Fibroblast of skin of right biceps (primary cell): ENCODE measurements at places on chromosomes 16 and 17.
A peak's percentile ranks its signal among the peaks of the same experiment; 100 is the strongest.

GRCh38 chr17:82493226-82493781 lies 26.2 kb upstream of the FOXK2 start:
- DNase-seq = no peak

- no peak for DNase-seq
These were observed 28.5 kb downstream of the IL21R start for GRCh38 chr16:27430512-27430911.

DNA sequence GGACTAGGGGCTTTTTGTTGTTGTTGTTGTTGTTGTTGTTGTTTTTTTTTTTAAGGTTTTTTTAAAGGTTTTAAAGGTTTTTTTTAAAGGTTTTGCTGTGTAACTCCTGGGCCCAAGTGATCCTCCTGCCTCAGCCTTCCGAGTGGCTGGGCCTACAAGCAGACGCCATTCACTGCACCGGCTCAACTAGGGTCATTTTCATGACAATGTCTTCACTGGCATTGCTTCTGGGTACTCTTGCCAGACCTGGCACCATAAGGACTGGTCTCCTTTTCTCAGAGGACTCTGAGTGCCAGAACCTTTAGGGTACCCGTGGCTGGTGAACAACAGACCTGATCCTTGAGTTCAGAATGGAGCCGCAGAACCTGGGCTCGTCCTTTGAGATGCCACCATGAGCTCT lies 20.4 kb downstream of the POLR3E start:
- no peak for DNase-seq

GRCh38 chr16:85749771-85750145 lies 1.1 kb downstream of the C16orf74 start:
- no peak for DNase-seq

DNA sequence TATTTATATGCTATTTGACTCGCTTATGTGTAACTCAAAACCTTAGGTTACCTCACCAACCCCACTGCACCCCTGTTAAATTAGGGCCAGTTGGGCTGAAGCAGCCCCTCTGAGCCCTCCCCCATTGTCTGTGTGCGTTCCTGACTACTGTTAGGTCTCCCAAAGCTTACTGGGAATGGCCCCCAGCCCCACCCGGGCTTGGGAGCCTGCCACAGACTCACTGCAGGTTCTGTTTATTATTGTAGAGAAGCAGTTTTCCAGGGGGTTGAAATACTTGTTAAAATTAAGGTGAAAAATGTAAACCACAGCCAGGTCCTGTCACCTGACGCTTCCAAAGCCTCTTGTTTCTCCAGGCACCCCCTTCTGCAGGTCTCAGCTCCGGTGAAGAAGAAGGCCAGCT lies 151.7 kb downstream of the FOXL1 start:
- no peak for DNase-seq

- DNase-seq = no peak
These were observed 99.2 kb downstream of the ZNF778 start for GRCh38 chr16:89316701-89317100.

DNA sequence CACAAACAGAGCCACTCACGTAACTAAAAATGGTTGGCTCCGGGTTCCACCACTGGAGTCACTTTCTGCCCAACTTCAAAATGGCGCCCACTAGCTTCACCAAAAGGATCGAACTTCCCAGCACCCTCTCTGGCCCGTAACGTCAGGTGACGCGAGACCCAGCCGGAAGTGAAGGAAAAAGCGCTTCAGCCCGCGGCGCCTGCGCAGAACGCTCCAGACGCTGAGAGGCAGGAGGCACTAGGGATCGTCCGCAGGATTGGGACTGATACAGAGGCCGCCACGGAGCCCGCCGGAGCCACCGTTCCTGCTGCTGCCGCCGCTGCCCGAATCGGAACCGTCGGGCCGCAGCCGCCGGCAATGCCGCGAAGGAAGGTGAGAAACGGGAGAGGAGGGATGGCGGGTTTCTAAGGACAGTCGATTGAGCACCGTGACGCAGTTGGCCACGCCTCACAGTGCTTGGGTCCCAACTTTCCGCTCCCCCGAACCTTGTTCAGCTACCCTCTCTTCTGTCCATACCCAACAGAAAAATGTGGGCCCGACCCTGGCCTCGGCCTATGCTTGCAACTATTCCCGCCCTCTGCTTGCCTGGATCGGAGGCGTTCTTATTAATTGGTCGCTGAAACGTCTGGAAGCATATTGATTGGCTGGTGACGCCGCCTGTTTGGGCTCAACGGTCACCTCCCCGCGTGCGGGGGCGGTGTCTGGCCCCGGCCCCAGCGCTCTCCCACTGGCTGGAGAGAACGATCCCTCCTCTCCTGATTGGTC lies at the start of gene KAT7:
Gene KAT7 (plus strand): TSS at position 204 of the 765 bp plus-strand sequence. CDS start 154 bp downstream, at position 358.
- DNase-seq = peak; percentile 99

DNA sequence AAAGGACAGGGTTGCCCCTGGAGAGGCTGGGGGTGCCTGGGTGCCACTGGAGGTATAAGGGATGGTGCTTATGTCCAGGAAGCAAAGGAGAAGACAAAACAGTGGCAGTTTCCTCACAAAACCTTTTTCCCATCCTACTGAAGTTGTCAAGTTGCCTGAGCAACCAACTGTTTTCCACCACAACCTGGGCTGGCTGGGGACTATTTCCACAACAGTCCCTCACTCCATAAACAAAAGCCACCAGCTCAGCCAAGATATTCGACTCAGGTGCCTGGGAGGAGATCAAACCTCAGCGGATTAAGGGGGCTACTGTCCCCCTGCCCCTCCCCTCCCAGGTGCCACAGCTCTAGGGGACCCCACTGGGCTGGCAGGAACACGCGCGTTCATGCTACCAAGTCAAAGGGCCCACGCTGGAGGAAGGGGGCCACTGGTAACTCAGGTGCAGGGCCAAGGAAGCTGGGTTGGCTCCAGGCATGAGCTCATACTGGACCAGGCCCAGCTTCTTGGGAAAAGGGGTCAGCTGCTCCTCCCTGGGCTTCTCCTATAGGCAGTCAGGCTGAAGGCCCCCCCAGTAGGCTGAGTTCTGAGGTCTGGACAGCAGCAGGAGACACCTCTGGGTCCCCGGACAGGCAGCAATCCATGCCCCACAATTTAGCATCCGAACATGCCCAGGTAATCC lies 45.7 kb upstream of the MRPS23 start:
- no peak for DNase-seq

GRCh38 chr17:70310221-70310672 lies 140.9 kb downstream of the KCNJ2 start:
- DNase-seq = peak; percentile 41

DNA sequence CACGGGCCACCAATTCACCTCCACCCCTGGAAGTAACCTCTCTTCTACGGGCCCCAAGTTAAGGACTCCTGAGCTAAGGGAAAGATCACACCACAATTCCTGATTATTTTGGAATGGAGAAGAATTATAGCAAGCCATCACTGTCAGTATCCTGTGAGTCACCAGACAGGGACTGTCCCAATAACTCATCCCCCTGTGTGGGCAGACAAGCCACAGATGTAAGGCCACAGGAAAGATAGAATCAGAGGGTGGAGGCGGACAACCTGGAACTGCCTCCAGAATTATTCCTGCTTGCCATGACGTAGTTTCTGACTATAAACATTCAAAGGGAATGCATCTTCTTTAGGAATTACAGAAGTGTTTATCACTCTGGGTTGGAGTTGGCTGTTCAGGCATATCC lies 5.8 kb upstream of the MYO1D start:
- DNase-seq = peak; percentile 55

GRCh38 chr16:65185241-65185778 lies 63.4 kb upstream of the CDH11 start:
- DNase-seq = no peak

DNA sequence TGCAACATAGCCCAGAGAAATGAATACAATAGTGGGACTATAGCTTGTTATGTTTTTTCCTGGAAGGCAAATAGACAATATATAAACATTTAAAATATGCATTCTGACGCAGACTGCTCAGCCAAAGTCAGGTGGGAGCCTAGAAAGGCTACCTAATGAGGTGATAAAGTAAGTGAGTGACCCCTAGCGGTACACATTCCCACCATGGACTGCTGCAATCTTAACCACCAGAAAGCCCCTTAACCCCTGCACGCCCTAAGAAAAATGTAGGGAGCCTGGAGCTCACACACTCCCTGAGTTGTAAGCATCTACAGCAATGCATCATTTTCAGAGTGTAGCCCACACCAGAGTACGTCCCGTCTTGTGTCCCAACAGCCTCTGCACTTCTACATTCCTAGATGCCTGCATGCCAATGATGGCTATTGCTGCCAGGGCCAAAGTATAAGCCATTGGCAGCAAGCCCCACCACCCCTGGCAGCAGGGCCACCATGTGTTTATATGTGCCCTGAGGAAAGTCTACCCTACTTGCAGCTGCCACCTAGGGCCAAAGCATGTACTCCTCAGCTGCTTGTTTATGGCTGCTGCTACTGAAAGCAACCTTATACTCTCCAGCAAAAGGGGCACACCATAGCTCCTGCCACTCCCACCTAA lies 127.6 kb downstream of the KIF2B start:
- DNase-seq = no peak

GRCh38 chr16:55508271-55508921 lies 476 bp upstream of the LPCAT2 start:
- DNase-seq = no peak

GRCh38 chr17:49401971-49402611 lies 12.6 kb downstream of the PHB1 start:
- DNase-seq = no peak
